ENCODE measurements at places on chromosomes 2 and 18.

- DNase-seq = no peak
These were observed 49.6 kb downstream of the CPS1 start for GRCh38 chr2:210606001-210606400.

GRCh38 chr2:17093712-17094111, 424.5 kb downstream of the RAD51AP2 start:
- no peak for DNase-seq

- DNase-seq = no peak
These were observed 674.2 kb upstream of the VRK2 start for GRCh38 chr2:57372237-57372984.

- DNase-seq = no peak
These were observed 60.4 kb downstream of the RHOB start for GRCh38 chr2:20507166-20507692.

- DNase-seq = no peak
These were observed 68.0 kb downstream of the BOLA3 start for GRCh38 chr2:74079522-74080341.

GRCh38 chr18:58305792-58306191, 261.8 kb downstream of the NEDD4L start:
- no peak for DNase-seq

DNA sequence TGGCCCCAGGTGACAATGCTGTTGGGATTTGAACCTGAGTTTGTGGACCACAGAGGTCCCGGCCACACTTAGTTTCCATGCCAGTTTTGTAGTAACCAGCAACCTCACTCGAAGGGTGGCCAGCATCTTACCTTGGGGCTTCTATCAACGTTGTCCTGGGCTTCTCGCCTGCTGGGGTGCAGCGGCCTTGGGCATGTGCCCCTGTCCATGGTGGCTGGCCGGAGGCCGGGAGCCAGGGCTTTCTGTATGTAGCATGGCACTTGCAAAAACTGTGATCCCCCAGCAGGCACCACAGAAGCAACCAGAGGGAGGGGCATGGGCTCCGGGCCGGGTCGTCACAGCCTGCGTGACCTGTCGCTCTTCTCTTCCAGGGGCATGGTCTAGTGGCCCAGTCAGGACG, 51.7 kb downstream of the ODC1 start:
- no peak for DNase-seq

GRCh38 chr2:232957657-232958090, 55.4 kb downstream of the NGEF start:
- DNase-seq = no peak

DNA sequence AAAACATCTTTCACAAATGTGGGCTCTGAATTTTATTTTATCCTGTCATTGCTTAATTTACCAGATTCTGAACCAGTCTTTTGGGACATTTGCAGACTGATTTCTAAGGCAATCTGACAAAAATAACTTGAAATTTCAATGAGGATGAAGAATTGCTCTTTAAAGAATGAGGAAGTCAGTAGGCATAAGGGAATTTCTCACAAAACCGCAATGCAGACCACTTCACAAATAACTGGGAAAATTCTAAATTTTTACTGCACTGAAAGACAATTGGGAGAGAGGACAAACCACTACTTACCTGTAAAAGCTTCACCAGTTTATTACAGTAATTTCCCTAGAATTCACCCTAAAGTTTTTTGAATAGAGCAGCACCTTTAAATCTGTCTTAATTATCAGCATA, 736.3 kb downstream of the NRXN1 start:
- DNase-seq = no peak

DNA sequence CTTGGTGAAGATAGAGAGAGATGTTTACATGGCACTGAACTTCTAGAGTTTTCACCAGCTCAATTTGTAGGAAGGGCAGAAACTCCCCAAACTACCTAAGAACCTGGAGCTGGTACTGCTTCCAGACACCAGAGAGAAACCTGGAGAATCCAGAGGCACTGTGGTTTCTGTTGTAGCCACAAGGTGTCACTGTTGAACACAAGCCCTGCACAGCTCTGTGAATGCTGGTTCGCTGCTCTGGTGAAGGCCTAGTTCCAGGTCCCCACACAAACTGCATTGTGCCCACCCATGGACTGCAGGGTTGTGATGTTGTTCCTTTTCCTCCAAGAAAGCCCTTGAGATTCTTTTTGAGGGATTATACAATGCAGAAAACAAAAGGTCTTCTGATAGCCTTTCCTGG, 150.5 kb upstream of the HS6ST1 start:
- DNase-seq = no peak

GRCh38 chr2:203732092-203732952, 25.9 kb downstream of the CD28 start:
- no peak for DNase-seq

DNA sequence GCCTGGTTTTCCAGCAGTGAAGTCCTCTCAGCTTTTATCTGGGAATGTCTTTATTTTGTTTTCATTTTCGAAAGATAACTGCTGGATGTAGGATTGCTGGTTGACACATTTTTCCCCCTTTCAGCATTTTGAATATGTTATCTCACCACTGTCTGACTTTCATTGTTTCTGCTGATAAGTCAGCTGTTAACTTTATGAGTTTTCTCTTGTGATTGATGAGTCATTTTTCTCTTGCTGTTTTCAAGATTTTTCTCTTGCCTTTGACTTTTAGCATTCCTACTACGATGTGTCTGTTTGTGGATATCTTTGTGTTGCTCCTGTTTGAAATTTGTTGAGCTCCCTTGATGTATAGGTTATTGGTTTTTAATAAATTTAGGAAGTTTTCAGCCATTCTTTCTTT, 85.5 kb downstream of the AGPS start:
- no peak for DNase-seq

GRCh38 chr2:169775354-169775753, 23.3 kb upstream of the SSB start:
- DNase-seq = no peak

GRCh38 chr2:31319406-31320175, 85.6 kb downstream of the EHD3 start:
- DNase-seq = no peak

GRCh38 chr2:101371636-101372035, 15.7 kb downstream of the CREG2 start:
- no peak for DNase-seq
